GM12892 (cell line): ENCODE measurements at places on chromosomes 7 and 10.

GRCh38 chr7:43868681-43869005, 674 bp downstream of the MRPS24 start:
- DNase-seq = no peak

DNA sequence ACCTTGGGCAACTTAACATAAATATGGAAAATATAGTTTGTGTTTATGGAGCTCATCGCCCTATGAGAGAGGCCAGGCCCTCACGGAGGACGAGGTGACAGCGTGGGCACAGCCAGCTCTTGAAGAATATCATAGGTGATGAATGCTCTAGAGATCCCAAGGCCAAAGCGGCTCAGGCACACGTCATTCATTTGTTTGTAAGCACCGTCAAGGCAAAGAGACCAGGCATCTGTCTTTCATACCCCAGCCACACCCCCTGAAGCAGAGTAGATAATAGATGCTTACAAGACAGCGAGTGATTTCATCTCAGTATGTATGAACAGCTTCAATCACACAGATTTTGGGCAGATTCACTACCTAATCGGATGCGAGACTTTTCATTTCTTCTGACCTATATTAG, 242.1 kb upstream of the C7orf33 start:
- DNase-seq = no peak

- DNase-seq = no peak
Measured at GRCh38 chr10:100895896-100896295, 16.9 kb upstream of the SLF2 start.

DNA sequence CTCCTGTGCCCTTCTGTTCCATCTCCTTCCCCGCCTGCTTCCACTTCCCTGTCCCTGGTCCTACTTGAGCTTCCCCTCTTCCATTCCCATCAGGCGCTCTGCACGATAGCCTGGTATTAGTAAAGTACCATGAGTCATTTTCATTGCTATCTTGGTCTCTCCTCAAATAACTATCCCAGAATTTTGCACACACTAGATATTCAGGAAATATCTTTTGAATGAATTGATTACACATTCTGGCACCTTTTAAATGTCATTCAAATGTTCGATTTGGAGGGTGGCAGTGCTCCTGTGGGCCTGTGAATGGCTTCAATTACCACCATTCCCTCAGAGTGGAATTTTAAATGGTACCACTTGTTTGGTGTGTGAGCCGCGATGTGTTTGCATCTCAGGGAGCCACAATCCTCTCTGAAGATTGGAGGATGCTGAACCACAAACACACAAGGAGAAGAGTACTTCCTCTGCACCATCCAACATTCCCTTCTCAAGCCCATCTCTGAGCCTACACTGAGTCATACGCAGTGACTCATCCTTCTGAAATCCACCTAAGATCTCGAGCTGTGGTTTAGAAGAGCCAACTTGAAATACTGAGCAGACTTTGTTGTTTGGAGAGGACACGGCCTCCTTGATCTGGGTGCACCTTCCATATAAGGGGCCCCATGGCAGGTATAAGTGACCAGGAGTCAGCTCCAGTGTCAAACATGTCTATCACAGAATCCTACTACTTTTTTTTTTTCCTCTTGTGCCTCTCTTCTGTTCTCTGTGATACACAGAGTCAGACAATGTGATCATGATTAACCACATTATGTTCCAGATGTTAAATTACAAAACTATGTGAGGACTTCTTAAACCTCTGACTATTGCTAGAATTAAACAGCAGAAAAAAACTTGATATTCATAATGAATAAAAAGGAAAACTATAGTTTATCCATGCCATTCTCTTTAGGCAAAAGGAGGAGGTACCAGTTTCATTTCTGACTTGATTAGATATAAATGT, 81.9 kb downstream of the BMPER start:
- no peak for DNase-seq

DNA sequence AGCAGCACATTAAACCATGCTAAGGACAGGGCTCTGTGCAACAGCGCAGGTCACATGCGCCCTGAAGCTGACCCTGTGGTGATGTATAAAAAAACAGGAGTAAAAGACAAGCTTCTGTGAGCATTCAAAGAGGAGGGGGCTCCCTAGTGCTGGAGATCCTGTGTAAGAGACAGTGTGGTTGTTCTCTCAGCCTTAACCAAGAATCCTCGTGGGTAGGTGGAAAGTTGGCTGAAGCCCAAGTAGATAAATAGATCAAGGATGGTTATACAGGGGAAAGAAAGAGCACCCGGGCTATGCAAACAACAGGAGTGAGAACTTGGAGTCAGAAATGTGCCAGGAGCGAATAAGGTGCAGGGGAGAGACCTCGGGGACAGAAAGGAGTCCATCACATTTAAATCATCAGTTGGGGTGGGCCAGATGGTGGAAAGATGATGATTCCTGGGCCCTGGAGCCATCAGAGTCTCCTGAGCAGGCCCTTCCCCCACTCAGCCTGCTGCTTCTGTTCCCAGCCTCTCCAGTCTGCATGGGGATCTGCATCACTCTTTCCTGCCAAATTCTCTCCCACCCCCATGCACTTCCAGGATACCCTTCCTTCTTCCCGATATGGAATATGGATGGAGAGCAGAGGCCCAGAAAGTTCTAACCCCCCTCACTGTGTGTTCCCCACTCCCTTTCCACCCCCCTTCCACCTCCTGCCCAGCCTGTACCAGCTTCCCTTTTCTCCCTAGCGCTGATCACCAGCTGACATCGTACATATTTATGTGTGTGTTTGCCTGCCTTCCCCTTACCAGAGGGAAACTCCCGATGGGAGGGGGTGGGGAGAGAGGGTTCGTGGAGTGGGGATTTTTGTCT, 78.1 kb upstream of the PRR15 start:
- no peak for DNase-seq

- DNase-seq = peak; percentile 47
Measured at GRCh38 chr10:101297901-101298486, 56.0 kb upstream of the BTRC start.

DNA sequence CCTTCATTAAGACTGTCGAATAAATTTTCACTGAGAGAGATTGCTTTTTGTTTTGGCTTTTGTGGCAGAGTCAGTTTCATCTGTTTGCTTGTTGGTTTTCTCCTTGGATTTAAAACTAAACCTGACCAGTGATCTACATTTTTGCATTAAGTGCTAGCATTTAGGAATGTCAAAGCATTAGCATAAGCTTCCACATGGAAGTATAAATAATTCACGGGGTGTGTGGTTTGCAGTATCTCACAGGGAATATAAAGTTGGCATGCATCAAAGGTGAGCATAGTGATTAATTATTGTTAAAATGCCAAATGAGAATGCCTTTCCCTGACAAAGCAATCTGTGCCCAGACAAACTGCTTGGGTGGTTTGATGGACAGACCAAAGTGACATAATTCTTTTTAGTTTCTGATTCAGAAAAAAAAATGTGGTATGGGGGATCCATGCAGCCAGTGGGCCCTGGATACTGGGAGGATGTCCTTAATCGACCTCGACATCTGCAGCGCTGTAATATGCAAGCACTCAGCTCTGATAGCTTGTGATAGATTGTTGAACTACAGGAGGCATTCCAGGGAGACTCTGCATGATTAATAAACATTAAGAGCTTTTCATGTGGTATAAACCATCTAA, 339.3 kb upstream of the POM121L12 start:
- DNase-seq = no peak

- DNase-seq = no peak
Measured at GRCh38 chr7:134562136-134562535, 13.2 kb downstream of the AKR1B15 start.

GRCh38 chr10:118590334-118590733, 5.1 kb downstream of the PRLHR start:
- no peak for DNase-seq

- no peak for DNase-seq
Measured at GRCh38 chr10:124997306-124997705, 55.4 kb downstream of the ZRANB1 start.

DNA sequence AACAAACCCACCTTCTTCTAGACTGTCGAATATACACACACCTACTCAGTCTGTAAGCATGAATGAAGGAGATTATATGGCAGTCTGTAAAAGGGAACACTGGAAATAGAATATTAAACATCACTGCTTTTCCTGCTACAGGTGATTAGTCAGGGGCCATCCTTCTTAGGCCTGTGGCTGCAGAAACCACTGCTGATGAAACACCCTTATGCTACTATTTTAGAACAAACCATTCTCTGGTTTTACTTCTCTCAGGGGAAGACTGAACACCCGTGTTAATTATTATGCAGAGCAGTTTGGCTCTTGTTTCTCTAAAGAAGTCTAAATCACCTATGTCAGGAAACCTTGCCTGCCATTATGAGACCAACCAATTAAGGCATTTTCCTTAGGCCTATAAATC, 351.1 kb upstream of the KLF6 start:
- DNase-seq = no peak

- no peak for DNase-seq
Measured at GRCh38 chr10:70733051-70733450, 52.1 kb downstream of the TBATA start.

- no peak for DNase-seq
Measured at GRCh38 chr7:30446266-30446665, 32.3 kb downstream of the NOD1 start.

DNA sequence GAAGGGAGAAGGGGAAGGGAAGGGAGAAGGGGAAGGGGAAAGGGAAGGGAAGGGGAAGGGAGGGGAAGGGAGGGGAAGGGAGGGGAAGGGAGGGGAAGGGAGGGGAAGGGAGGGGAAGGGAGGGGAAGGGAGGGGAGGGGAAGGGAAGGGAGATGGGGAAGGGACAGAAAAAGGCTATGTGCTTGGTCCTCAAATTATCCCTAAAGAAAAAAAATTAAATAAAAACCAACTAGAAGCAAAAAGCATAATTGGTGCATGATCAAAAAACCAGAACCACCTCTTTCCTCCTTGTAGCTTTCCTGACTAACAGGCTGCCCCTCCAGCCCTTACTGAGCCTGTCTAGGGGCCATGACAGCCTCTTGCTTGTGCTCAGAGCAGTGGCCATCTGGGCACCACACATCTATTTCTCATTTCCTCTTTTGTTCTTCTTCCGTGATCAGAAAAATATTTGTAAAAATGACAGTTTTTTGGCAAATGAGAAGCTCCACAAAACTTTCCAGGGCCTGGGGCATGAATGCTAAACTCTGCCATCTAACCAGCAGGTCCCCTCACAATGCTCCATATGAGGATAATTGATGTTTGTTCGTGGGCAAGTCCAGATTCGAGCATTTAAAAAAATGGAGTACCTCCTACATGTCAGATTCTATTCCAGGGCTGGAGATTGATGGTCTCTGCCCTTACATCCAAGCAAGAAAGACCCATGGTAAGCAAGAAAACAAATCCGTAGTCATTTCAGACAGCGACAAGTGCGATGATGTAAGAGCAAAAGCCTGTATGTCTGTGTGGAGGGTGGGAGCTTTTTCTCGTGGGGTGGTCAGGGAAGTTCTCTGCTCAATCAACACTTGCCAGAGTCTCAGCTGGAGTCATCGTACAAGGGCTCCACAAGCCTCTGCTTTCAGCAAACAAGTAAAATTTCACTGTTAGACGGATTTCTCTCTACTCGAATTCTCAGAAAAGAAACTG, 320.9 kb downstream of the WDR11 start:
- DNase-seq = no peak

DNA sequence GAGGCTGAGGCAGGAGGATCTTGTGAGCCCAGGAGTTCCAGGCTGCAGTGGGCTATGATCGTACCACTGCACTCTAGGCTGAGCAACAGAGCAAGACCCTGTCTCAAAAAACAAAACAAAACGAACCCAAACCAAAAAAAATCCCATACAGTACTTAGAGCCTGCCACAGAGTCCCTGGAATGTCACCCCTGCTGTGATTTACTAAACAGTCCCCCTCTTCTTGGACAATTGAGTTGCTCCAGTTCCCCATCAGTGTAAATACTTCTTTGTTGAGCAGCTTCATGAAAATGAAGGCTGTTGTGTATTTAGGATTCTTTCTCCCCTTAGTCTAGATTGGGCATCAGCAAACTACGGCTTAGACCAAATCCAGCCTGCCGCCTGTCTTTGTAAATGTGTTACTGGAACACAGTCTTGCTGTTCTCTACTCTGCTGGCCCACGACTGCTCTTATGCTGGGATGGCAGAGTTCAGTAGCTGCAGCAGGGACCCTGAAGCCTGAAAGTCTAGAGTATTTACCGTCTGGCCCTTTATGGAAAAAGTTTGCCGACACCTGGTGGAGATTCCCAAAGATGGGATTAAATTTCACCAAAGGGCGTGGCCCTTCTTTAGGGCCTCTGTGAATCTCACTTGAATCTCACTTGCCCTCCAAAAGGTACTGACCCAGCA, 57.8 kb downstream of the PALD1 start:
- no peak for DNase-seq

- DNase-seq = peak; percentile 91
Measured at GRCh38 chr7:128940494-128941322, 3.0 kb downstream of the IRF5 start.

- no peak for DNase-seq
Measured at GRCh38 chr10:25125201-25125611, 49.6 kb upstream of the GPR158 start.

GRCh38 chr7:148622887-148623585, 32.5 kb downstream of the C7orf33 start:
- no peak for DNase-seq

GRCh38 chr7:79620291-79620690, 166.8 kb upstream of the MAGI2 start:
- no peak for DNase-seq

DNA sequence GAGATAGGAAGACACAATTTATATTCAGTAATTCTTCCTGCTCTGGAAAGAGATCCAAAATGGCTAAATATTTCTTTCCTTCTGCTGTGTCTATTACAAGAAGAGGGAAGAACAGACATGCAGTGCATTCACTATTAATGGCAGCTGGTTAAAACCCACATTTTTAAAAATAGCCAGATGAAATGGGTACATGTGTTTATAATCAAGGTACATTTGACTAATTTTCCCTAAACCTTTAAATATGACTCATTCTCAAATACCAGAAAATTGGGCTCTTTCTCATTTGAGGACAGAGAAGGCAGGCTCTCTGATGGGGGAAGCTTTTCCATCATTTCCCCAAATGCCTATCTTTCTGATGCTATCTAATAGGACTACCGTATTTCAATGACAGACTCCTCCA, 215.7 kb upstream of the HABP2 start:
- DNase-seq = no peak

GRCh38 chr10:114755537-114755936, 66.0 kb upstream of the FHIP2A start:
- DNase-seq = no peak

- DNase-seq = no peak
Measured at GRCh38 chr10:93180482-93180931, 106.8 kb downstream of the CYP26A1 start.

DNA sequence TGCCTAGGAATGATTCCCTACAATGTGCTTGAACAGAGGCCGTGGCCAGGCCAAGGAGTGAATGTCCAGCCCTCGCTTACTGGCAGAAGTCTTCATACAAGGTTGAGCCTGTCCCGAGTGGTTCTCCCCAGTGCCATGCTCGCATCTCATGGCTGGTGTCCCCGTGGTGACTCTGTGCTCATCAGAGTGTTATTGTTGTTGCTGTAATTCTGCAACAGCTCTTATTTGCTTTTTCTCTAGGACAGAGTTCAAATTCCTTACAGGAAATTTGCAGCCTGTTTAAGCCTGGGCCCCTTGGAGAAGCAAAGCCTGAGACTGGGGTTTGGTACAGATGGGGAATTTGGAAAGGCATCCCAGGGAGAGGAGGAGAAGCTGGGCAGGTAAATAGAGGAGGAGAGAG, 157.7 kb upstream of the PRR15 start:
- DNase-seq = no peak
